ENCODE measurements at places on chromosomes 11 and 22. TPM values are rescaled to one million over a fixed set of nuclear protein-coding genes. Genes with fewer than 3 reads are reported as not detected.

C11orf42 gene
- not detected for total RNA-seq

OR6A2 gene
- total RNA-seq = 0.59 TPM

EHF gene
- not detected for total RNA-seq

CYTH4 gene
- 0.59 TPM for total RNA-seq

TENM4 gene
- 5.9 TPM for total RNA-seq

DLG2 gene
- 0.98 TPM for total RNA-seq

CD248 gene
- 135 TPM for total RNA-seq

RAB39A gene
- not detected for total RNA-seq

CASP4 gene
- 118 TPM for total RNA-seq

POU2AF1 gene
- total RNA-seq = not detected

BEST1 gene
- total RNA-seq = 4.8 TPM

MB gene
- not detected for total RNA-seq

MMP13 gene
- total RNA-seq = not detected

SCT gene
- total RNA-seq = not detected

PISD gene
- 35.3 TPM for total RNA-seq

PDE2A gene
- total RNA-seq = 0.37 TPM

HPX gene
- 0.98 TPM for total RNA-seq

AMOTL1 gene
- 27.2 TPM for total RNA-seq

GGTLC3 gene
- total RNA-seq = not detected

TSPAN4 gene
- 143 TPM for total RNA-seq

DDI1 gene
- total RNA-seq = not detected

ZP1 gene
- 0.98 TPM for total RNA-seq

OR8G5 gene
- total RNA-seq = not detected
